Activated naive CD8-positive, alpha-beta T cell treated with anti-CD3 and anti-CD28 coated beads for 36 hours (primary cell): ENCODE measurements at places on chromosomes 12 and 14. TPM values are rescaled to one million over a fixed set of nuclear protein-coding genes. Genes with fewer than 3 reads are reported as not detected.

- no peak for DNase-seq
Observed at GRCh38 chr12:92378682-92379479, 233.2 kb upstream of the BTG1 start.

GRCh38 chr12:27610374-27610773 lies 85.9 kb upstream of the REP15 start:
- DNase-seq: no peak

Gene IFNG-AS1
- not detected for total RNA-seq

GRCh38 chr14:33184587-33184986 lies 245.9 kb downstream of the NPAS3 start:
- no peak for DNase-seq

DNA sequence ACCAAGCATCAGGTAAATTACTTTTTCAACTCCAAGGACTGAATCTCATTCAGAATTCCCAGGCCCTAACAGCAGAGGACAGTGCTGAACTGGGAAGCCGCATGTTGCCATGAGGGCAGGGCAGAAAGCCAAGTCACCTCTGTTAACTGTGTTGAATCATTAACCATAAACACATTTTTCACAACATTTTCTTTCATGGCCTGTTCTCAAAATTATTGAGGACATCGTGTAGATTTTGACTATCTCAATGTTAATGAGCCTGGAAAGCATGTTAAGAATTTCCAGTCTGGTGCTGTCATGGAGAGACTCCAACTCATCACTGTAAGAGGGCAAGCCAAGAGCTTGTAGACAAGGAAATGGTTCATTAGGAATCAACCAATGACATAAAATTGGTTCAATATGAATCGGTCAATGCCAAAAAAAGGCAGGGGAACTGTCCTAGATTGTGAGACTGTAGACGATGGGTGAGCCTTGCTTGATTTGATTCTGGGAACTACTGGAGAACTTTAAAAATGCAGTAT lies 33.7 kb downstream of the CPM start:
- DNase-seq: no peak

Gene ERP27
- total RNA-seq: 1.3 TPM

DNA sequence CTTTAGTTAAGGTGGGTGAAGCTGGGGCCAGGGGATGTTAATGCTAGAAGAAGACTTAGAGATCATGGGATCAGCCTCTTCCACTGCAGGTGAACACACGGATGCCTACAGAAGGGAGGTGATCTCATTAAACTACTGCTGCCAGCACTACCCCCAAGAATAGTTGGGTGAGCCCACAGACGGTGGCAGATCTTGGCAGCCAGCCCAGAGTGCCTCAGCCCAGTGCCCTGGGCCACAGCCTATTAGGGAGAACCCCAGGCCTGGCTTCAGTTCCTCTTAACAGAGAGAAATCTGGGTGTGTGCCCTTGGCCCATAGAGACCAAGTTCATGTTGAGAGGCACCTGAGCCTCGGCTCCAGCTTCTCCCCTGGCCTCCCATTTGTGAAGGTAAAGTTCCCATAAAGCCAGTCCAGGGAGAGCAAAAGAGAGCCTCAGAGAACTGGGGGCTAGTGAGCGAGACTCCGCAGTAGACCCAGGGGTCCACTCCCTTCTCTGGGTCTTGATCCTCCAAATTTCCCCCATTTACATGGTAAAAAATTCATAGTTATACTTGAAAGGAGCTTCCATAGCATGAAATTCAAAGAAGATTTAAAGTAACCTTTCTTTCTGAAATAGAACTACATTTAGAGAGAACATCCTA lies 125.0 kb upstream of the CCND2 start:
- peak; percentile 58 for DNase-seq

GRCh38 chr12:24042651-24043050 lies 93.2 kb upstream of the SOX5 start:
- DNase-seq: no peak

DNA sequence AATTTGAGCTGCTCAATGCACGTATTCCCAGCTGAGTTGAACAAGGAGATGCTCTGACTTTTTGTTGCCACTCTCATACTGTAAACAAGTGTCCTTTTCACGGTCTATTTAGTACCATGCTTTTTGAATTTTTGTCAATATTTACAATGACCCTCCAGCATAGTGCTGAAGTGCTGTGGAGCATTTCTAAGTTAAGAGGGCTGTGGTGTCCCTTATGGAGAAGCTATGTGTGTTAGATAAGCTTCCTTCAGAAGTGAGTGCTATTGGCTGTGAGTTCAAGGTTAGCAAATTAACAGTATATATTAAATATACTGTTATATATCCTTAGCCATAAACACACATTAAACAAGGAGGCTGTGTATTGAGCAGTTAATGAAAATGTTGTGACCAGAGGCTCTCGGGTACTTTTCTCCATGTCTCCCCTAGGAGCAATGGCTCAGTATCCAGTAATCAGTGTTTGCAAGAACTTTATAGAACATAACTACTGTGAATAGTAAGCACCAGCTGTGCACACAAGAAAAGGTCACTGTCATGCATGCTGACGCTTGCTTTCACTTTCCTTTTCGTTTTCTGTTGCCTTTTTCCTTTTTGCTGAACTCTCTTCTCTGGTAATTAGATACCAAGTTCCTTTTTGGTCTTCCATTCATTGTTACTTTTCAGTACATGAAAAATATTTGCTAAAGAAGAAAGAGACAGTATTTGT lies 187.2 kb upstream of the NEDD1 start:
- DNase-seq: peak; percentile 6

- no peak for DNase-seq
Observed at GRCh38 chr12:105671720-105672119, 341.2 kb downstream of the C12orf75 start.

DNA sequence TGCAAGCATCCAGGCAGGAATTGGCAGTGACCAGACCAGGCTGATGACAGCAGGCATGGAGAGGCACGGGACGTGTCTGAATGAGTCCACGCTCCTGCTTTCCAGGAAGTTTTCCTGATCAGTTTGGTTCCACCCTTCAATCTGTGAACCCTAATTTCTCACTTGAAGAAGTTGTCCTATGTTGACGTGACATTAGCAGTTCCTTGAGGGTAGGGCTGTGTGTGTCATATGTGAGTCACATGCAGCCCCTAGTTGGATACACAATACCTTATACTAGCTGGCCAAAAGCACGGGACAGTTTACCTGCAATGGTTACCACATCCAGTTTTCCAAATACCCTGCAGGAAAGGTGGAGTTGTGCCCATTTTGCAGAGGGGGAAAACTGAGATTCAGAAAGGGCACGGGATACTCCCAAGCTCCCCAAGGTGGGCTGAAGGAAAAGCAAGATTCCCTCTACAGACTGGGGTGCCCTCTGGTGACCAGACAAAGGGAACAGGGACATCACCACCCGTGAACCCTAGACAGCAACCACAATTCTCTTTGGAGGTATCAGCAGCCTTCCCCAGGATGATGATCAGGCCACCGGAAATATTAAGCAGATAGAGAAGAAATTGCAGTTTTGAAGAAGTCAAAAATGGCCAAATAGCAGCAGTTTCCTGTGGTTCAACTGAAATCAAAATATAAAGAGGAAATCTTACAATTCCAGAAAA lies 194.5 kb downstream of the PHETA1 start:
- no peak for DNase-seq

Gene HOXC9
- total RNA-seq: not detected

Gene IAPP
- not detected for total RNA-seq

DNA sequence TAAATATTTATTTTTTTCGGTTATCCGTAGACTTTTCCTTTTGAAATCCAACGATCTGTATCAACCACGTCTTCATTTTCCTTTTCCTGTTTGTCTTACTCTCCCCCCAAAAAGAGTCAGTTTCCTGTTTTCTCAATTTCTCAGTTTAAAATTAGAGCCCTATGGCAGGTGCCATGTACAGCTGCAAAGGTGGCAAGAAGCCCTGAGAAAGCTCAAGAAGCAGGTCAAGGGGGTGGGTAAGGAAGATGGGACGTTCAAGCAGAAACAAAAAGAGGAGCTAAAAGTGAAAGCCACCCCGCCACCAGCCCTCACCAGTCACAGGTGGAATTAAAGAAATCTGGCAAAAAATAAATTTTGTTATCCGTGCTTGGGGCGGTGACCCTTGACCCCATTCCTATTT lies 26.7 kb downstream of the SLC35E3 start:
- DNase-seq: no peak

DNA sequence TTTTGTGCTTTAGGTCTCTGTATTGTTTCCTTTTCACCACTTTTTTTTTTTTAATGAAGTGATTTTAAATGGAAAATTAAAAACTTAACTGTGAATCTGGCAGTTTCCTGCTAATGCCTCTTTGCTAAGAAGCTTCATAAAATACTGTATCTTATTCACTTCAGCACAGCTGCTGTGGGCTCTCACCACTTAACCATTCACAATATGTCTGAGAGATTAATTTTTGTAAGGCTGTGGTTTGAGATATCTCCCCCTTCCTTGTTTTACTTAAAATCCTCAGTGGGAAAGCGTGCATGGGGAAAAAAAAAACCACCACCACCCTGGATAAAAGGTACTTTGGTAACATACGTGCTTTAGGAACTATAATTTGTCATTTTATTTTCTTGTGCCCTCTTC lies 115.9 kb downstream of the ETV6 start:
- DNase-seq: no peak

Gene TEX22
- total RNA-seq: 2.1 TPM

Gene TMEM19
- 21.6 TPM for total RNA-seq

- DNase-seq: no peak
Observed at GRCh38 chr14:30648471-30648870, 26.4 kb downstream of the SCFD1 start.

Gene TMTC1
- total RNA-seq: not detected
